ENCODE measurements at places on chromosomes 2 and 18. TPM values are rescaled to one million over a fixed set of nuclear protein-coding genes. Genes with fewer than 3 reads are reported as not detected.

- DNase-seq, result no peak
Measured at GRCh38 chr2:193276560-193276959, 1081.8 kb upstream of the TMEFF2 start.

The PNO1 gene
- total RNA-seq, result 9.9 TPM

GRCh38 chr2:42249887-42250286, 80.7 kb downstream of the EML4 start:
- DNase-seq, result peak; percentile 59

The VIT gene
- total RNA-seq, result 0.21 TPM

GRCh38 chr2:190446193-190446592, 38.0 kb downstream of the MFSD6 start:
- no peak for DNase-seq

GRCh38 chr2:124805060-124805459, 780.0 kb downstream of the CNTNAP5 start:
- peak; percentile 19 for DNase-seq

DNA sequence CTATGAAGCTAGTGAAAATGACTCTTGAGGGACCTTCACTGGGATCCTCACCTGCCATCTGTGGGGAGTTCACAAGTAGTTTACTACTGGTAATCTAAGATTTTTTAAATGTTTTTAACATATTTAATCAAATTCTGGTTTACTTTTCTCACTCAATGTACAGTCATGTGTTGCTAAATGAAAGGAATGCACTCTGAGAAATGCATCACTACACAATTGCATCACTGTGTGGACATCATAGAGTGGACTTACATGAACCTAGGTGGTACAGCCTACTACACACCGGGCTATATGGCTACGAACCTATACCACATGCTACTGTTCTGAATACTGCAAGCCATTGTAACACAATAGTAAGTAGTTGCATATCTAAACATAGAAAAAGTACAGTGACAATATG, 528.0 kb downstream of the BCL11A start:
- DNase-seq, result no peak

GRCh38 chr2:119772128-119772527, 12.4 kb downstream of the PTPN4 start:
- DNase-seq, result no peak

DNA sequence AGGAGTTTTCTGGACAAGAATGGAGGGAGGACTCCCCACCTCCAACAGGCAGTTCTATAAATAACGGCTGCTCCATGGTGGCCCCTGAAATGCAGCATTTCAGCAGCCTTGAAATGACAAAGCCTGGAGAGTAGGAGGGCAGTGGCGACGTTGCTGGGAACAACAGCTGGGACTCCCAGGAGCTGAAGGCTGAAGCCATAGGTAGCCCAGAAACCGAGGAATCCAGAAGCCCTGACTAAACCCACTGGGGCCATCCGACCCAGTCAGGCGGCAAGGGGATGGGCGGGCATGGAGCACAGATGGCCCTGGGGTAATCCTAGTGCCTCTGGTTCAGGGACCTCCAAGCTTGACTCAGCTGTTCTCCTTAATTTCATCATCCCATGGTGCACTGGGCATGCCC, 9.0 kb downstream of the PRKAG3 start:
- DNase-seq, result no peak

DNA sequence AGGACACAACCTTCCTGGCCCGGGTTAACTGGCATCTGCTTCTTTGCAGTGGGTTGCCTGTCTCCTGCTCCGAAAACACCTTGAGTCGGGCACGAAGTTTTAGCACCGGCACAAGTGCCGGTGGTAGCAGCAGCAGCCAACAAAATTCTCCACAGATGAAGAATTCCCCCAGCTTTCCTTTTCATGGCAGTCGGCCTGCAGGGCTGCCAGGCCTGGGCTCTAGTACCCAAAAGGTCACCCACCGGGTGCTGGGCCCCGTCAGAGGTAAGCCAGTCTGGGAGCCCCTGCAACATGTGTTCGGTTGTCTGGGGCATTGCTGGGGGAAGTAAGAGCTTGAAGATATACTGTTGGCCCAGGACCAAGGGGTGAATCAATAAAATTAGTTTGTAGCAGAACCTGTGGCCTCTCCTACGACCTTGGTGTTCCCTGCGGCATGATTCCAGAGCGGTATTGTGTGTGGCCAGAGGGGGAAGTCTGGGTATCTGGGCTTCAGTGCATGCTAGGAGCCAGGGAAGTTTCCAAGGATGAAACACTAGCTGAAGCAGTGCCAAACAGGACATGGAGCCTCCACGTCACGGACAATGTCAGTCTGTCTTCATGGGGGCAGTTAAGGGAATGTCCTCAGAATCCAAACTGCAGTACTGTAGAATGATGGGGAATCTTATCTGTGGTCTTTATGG, 7.8 kb downstream of the AGBL5 start:
- DNase-seq, result no peak

The NOP58 gene
- 34.3 TPM for total RNA-seq

DNA sequence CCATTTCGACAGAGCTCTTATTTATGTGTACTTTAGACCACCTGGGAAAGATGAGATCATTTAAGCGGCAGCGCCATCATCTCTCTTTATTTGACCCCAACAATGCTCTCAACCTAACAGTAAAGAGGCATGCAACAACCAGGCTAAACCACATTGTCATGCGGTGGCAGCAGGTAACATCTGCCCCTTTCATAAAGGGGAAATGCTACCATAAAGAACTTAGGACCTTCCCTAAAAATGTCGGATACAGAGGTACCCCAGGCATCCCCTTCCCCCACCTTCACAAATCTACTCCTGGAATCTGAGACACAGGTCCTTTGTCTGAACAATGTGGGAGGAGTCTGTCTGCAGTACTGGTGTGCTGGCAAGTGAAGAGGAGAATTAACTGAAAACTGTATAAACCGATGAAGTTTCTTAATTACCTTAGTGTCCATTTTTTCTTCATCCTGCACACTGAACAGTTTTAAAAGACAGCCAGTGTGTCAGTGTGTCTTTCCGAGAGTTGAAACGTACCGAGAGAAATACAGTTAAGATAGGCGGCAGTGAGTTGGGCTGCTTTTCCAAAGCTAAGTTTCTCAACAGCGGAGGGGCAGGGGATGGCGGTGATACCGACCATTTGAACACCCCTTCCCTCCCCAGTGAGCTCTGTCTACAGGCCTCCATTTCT, 1.9 kb downstream of the MEX3C start:
- DNase-seq, result peak; percentile 60

- no peak for DNase-seq
Measured at GRCh38 chr2:24343225-24343882, 17.0 kb downstream of the ITSN2 start.

- DNase-seq, result no peak
Measured at GRCh38 chr2:108268001-108268400, 20.7 kb upstream of the SULT1C2 start.

The HOXD10 gene
- total RNA-seq, result 0.32 TPM

Measured in colonic mucosa (tissue), 4 donors.